Activated naive CD4-positive, alpha-beta T cell treated with anti-CD3 and anti-CD28 coated beads for 36 hours (primary cell): ENCODE measurements at places on chromosomes 16 and 17. TPM values are rescaled to one million over a fixed set of nuclear protein-coding genes. Genes with fewer than 3 reads are reported as not detected.

DNA sequence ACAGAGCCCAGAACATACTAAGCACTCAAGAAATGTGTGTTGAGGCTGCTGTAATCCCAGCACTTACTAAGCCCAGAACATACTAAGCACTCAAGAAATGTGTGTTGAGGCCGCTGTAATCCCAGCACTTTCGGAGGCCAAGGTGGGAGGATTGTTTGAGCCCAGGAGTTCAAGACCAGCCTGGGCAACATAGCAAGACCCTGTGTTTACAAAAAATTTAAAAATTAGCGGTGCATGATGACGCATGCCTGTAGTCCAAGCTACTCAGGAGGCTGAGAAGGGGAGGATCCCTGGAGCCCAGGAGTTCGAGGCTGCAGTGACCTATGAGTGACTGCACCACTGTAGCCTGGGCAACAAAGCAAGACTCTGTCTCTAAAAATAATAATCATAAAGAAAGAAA, 6.7 kb upstream of the ZDHHC1 start:
- no peaks in the 10 kb centered on the region for H3K36me3 ChIP-seq
- peaks cover 11% of the 10 kb centered on the region for H3K27me3 ChIP-seq
- no peak overlapping the region for H3K27ac ChIP-seq
- DNase-seq, result no peak
- no peaks in the 10 kb centered on the region for H3K4me1 ChIP-seq
- H3K4me3 ChIP-seq, result no peak overlapping the region

DNA sequence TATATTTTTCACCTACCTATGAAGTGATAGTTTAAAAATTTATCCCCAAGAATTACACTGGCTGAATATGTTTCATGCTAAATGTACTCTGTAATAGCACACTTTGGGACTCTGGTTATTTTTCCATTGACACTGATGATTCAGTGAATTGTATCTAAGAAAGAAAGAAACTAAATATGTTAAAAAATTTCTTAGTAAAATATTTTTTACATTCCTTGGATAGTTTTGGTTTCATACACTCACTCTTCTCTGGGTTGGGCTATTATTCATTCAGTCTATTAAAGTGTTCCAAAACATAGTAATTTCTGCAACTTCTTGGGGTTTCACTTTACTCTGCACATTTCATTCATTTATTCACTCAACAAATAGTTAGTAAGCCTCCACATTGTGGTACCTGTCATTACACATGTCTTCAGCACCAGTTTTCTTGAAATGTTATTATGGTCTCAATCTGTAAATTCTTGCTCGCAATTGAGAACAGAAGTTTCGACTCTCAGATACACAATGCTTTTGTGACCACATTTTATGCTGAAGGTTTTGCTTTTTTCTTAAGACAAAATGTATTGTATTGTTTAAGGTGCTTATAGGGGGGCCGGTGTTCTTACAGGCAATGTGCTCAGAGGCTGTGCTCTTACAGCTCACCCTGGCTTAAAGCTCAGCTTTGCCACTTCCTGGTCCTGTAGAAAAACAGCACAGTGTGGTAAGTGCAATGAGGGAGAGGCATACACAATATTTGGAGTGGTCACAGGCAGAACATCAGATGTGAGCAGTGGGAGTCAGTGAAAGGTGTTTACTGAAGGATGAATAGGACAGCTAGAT, 17.4 kb downstream of the CNTNAP4 start:
- H3K27me3 ChIP-seq, result no peaks in the 10 kb centered on the region
- no peaks in the 10 kb centered on the region for H3K4me1 ChIP-seq
- no peak overlapping the region for H3K4me3 ChIP-seq
- DNase-seq, result no peak
- no peak overlapping the region for H3K27ac ChIP-seq

DNA sequence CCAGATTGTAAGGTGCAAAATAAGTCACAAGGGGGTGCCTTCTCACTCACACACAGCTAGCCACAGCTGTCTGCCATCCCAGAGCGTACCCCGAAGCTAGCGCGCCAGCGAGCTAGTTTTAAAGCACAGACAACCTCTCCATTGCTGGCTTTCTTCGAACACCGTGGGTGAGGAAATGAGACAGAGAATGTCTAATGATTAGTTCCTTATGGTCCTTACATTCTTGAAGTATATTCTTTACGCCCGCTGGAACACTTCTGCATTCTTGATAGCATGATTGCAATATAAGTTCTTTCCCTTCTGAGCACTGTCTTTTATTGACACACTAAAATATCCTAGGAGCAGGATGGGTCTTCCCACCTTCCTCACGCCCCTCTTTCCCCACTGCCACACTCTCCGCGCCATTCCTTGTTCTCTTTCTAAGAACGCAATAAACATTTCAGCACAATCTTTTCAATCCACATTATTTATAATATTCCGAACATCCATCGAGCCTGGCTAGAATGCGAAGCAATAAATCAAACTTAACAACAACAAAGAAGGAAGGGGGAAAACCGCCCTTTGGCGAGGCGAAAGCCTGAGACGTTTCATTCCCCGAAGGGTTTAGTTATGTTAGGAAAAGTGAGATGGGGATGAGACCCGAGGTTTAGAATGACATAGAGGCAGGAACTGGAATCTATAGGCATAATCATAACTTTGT, 251.3 kb downstream of the NTN1 start:
- H3K27me3 ChIP-seq, result no peaks in the 10 kb centered on the region
- no peak for DNase-seq
- no peak overlapping the region for H3K27ac ChIP-seq
- no peak overlapping the region for H3K4me3 ChIP-seq
- H3K4me1 ChIP-seq, result peaks cover 24% of the 10 kb centered on the region

Gene HOXB6
- total RNA-seq, result not detected

- H3K4me3 ChIP-seq, result no peak overlapping the region
- no peaks in the 10 kb centered on the region for H3K36me3 ChIP-seq
- H3K4me1 ChIP-seq, result no peaks in the 10 kb centered on the region
- H3K27ac ChIP-seq, result no peak overlapping the region
Measured at GRCh38 chr17:9868552-9868951, 36.5 kb downstream of the RCVRN start.

DNA sequence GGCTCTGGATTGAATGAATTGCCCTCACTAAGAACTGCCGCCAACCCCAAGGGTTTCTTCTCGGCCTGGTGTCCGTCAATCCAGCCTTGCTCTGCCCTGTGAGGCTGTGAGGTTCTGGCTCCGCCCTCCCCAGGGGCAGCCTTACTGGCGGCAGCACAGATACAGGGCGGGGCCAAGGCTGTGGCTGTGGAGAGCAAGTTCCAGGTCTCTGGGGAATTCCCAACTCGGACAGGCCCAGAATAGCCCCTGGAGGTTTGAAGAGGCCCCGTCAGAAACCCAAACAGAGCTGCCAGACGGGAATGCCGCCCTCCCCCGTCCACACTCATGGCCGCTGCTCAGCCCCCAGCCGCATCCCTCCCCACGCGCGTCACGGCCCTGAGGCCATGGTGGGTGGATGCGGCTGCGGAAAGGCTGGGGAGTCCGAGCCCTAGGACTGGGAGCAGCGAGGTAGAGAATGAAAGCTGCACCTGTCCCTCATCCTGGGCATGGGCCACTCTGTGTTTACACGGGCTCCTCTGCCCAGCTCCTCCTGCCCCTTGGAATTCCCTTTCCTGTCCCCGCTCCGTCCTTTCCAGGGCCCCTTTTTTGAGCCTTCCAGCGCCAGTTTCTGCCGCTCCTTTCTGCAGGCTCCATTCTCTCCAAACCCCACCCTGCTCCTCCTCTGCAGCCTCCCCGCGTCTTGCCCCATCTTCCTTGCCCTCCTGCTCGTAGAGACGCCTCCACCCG, 660 bp upstream of the PRRT2 start:
- H3K36me3 ChIP-seq, result peaks cover 26% of the 10 kb centered on the region
- H3K27ac ChIP-seq, result peak overlapping the region; percentile 72
- DNase-seq, result peak; percentile 86
- H3K4me1 ChIP-seq, result peaks cover 53% of the 10 kb centered on the region

Gene KRTAP16-1
- 0.15 TPM for total RNA-seq

DNA sequence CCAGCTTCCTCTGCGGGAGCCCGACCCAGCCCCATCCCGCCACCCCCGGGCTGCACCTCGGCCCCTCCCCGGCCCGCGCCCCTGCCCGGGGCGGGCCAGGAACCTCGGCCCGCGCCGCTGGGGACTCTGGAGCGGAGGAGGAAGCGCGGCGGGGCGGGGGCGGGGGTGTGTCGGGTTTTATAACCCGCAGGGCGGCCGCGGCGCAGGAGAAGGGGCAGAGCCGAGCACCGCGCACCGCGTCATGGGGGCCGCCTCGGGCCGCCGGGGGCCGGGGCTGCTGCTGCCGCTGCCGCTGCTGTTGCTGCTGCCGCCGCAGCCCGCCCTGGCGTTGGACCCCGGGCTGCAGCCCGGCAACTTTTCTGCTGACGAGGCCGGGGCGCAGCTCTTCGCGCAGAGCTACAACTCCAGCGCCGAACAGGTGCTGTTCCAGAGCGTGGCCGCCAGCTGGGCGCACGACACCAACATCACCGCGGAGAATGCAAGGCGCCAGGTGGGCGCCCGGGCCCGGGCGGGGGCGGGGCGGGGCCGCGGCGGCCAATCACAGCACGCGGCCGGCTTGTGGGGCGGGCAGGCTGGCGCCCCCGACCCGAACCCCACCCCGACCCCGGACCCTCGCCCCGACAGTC, at the start of gene ACE:
TSS of gene ACE (plus strand) at position 208 of the 626 bp plus-strand sequence. CDS start at position 242, 34 bp downstream.
- H3K27ac ChIP-seq, result no peak within 1 kb of the TSS
- no peaks in the 10 kb centered on the region for H3K36me3 ChIP-seq
- peak within 1 kb of the TSS; percentile 54 for H3K4me3 ChIP-seq
- peak; percentile 36 for DNase-seq
